Effector CD8-positive, alpha-beta T cell (primary cell): ENCODE measurements at places on chromosomes 16 and 17.

DNA sequence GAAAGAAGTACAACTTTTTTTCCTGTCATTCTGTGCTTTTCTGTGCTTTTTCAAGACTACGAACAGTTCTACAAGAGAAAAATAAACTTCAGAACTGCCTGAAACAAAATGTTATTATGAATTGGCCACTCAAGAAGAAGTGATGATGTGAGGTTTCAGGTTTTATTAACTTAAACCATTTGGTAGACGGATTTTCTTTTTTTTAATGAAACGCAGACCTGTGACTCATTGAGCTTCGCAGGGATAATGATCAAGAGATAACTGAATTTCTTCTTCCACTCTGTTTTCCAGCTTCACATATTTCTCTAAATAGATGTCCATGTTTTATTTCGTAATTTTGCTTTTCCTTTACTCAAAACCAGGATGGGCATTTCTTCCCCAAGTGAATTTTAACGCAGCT, 32.7 kb downstream of the AIPL1 start:
- no peak for DNase-seq

- DNase-seq, result no peak
These were observed 17.7 kb downstream of the KSR1 start for GRCh38 chr17:27473748-27474609.

- no peak for DNase-seq
These were observed 570 bp downstream of the NR1D1 start for GRCh38 chr17:40099619-40100418.

GRCh38 chr17:75317671-75318070, 28.4 kb upstream of the SLC25A19 start:
- no peak for DNase-seq

DNA sequence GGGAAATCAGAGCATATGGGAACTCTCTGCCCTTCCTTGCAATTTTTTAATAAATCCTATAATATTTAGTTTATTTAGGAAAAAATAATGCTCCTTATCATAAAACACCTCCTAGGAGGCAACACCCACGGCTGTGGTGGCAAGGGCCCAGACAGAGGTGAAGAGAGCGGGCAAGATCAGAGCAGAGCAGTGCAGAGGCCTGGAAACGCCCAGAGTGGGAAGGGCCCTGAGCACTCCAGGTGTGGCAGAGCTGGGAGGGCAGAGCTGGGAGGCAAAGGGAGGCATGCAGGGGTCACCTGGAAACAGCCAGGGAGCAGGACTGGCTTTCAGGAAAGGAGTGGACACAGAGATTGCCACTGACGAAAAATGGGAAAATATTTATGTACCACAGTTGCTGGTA, 17.3 kb downstream of the FBXO31 start:
- DNase-seq, result no peak

- no peak for DNase-seq
These were observed 54.3 kb downstream of the TIMM22 start for GRCh38 chr17:1050996-1051925.

DNA sequence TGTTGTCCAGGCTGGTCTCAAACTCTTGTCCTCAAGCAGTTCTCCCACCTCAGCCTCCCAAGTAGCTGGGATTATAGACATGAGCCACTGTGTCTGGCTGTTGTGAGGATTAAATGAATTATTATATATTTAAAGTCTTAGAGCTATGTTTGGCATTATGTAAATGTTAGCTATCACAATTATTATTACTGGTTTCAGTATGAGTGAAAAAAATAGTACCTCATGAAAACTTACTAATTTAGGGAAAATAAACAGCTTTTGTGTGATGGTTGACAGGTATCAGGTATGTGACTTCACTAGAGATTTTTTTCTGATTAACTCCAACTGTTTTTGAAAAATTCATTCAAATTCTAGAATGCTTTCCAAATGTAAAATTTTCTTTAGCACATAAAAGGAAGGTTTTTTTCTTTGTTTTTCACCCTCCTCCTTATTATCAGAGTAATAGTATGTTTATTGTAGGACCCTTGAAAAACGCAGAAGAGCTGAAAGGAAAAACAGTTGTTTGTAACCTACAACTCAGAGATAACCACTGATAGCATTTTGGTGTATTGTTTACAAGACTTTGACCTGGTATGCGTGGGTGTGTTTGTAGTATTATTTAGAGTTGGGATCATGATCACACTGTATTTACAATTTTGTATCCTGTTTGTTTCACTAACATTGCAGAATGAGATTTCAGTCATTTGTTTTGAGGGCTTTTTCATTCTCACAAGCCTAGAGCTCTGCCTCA, 13.2 kb downstream of the NLK start:
- no peak for DNase-seq

DNA sequence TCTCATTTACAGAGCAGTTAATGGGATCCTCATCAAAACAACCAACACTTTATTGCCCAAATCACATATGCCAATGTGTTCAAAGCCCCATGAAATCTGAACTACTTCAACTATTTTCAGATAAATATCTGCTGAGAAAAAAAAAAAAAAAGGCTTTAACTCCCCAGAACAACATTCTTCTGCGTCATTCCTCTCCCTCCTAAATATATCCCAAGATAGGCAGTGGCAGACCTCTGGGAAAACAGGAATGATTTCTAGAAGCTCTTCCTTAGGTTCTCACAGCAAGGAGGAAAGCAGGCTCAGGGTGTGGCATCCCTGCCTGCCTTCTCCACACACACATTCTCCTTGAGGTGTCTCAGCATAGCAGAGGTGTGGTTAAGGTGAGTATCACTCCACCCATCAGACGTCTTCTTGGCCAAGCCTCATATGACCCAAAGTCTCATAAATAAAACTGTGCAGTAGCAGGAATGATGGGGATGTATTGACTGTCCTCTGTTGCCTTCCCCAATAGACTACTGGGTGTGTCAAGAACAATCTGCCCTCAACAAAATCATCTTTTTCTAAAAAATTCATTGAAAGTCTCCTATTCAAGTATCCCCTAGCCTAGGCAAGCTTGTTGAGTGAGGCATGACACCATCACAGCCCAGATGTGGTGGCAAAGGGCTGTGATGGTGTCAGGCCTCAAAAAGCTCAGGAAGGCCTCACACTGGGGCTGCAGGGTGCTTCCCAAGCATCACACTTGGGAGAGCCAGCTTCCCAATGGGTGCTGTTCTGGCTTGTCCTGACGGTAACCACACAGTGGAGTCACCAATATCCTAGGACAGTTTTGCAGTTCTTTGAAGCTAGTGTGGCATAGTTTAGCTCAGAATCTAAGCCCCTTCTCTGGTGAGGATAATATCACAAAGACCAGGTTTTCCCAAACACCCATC, 135.4 kb upstream of the SOX9 start:
- DNase-seq, result no peak

DNA sequence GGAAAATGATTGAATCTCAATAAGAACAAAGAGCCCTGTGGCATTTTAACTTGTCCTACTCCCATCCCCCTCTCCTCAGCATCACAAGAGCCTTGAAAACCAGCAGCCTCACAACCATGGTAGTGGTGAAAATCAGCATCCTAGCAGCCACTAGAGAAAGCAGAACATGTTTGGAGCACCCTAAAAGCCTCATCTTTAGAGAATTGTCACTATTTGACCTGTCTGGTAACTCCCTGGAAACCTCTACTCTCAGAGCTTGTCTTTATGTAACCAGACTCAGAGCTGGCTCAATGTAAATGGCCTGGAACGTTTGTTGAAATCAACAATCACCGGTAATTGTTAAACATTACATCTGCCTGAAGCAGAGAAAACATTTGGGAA, 70.8 kb downstream of the MMD start:
- no peak for DNase-seq
